Renal pelvis (tissue), 12 donors: ENCODE measurements at places on chromosomes 3 and 15. TPM values are rescaled to one million over a fixed set of nuclear protein-coding genes. Genes with fewer than 3 reads are reported as not detected.

DNA sequence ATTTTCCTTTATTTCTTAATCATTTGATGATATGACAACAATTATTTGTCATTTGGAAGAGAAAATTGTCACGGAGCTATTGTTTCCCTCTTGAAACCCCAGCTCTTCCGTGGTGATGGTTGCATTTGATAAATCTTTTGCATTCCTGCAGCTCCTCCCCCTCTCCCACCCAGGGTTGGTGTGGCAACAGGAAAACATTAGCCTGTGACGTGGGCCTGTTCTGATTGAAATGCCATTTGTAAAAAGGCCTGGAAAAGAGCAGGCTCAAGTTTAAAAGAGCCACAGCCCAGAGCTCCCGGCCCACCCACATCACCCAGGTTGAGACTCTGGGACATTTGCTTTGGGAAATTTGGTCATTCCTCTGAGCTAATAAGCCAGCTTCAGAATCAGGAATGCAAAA, 282.5 kb downstream of the RPLP1 start:
- DNase-seq, result peak; percentile 88

GRCh38 chr3:175346573-175347356, 487.6 kb downstream of the NAALADL2 start:
- peak; percentile 9 for DNase-seq

- no peak for DNase-seq
Measured at GRCh38 chr15:72163719-72164118, 33.9 kb downstream of the GRAMD2A start.

- DNase-seq, result no peak
Measured at GRCh38 chr15:48411971-48412591, 80.9 kb downstream of the DUT start.

GRCh38 chr15:60006203-60006862, 2.2 kb downstream of the FOXB1 start:
- DNase-seq, result no peak

RBP2 gene
- polyA plus RNA-seq, result 0.58 TPM

PLCH1 gene
- 12.8 TPM for polyA plus RNA-seq

NTRK3 gene
- 8.7 TPM for polyA plus RNA-seq
